Effector memory CD4-positive, alpha-beta T cell (primary cell): ENCODE measurements at places on chromosomes 7 and 10.

DNA sequence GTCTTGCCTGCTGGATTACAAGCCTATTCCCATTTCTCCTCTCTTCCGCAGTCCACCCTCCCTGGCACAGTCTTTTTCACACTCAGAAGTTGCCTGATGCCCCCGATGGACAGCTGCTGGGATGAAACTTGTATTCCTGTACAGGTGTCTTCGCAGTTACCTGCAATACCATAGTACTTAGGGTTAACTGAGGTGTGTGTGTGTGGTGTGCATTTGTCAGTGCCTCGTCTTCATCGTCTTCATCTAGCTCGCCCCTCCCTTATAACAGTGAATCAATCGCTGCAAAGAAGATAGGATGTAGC is 11.0 kb downstream of the NXPH1 start:
- no peaks in the 10 kb centered on the region for H3K4me1 ChIP-seq
- H3K27ac ChIP-seq = no peak overlapping the region
- DNase-seq = no peak
- no peaks in the 10 kb centered on the region for H3K36me3 ChIP-seq

DNA sequence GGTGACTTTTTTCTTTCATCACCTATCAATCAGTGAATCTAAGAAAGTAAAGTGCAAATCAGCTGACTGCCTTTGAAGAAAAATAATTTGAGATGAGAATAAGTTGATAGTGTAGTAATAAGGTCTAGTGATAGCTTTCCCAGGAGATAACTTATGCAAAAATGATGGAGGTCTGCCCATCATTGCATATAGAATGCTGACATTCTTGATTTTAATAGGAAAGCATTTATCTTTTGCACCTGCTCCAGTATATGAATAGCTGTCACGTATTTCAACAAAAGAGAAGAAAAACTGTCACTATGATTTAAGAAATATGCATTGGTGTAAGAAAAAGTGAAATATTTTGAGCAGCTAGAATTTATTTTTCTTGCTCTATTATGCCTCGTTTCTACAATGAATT is 46.8 kb downstream of the PTTG1IP2 start:
- H3K4me3 ChIP-seq = no peak overlapping the region
- H3K27me3 ChIP-seq = no peaks in the 10 kb centered on the region
- H3K27ac ChIP-seq = no peak overlapping the region
- no peak for DNase-seq
- H3K4me1 ChIP-seq = no peaks in the 10 kb centered on the region

DNA sequence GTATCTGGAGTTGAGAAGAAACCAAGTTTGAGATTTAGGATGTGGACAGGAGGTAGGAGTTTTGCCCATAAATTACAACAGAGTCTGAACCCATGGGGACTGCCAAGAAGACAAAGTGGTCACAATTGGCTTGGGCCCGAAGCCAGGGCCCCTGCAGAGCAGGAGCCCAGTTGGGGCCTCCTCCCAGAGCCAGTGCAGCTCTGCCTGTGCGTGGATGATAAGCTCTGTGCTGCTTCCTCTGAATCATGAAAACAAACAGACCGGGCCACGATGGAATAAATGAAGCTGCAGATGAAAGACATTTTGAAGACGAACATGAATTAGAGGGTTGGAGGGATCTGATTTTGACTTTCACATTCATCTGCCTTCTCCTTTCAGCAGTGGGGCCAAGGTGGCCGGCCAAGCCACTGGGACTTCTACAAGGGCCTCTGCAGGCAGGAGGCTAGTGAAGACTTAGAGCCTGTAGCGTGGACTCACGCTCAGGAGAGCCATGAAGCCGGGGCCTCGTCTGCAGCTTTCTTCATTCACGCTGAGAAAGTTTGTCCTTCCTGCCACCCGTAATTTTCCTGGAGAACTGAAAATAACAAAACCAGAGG is 156.8 kb upstream of the LYZL1 start:
- no peak for DNase-seq
- no peaks in the 10 kb centered on the region for H3K36me3 ChIP-seq
- no peaks in the 10 kb centered on the region for H3K4me1 ChIP-seq

DNA sequence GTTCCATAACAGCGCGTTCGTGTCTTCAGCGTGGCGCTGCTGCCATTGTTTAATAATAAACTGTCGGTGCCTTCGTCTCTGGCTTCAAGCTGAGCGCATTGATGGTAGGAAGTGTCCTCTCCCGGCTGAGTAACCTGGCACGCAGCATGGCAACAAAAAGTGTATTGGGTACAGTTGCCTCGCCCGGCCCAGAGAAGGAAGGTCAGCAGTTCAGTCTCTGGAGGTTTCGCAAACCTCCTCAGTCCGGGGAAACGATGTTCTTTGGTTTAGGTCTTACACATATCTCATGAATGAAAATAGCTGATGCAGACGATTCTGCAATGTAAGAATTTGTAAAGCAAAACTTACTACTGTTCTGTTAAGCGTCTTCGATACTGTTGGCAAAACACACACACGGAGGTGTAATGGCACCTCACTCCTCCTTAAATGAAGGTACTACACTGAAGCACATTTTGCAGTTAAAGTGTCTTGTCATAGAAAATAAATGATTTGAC is 739 bp upstream of the CCDC186 start:
- peak overlapping the region; percentile 89 for H3K4me3 ChIP-seq
- H3K27ac ChIP-seq = peak overlapping the region; percentile 81
- H3K36me3 ChIP-seq = no peaks in the 10 kb centered on the region
- DNase-seq = no peak
- peaks cover 7% of the 10 kb centered on the region for H3K4me1 ChIP-seq
- H3K27me3 ChIP-seq = no peaks in the 10 kb centered on the region

DNA sequence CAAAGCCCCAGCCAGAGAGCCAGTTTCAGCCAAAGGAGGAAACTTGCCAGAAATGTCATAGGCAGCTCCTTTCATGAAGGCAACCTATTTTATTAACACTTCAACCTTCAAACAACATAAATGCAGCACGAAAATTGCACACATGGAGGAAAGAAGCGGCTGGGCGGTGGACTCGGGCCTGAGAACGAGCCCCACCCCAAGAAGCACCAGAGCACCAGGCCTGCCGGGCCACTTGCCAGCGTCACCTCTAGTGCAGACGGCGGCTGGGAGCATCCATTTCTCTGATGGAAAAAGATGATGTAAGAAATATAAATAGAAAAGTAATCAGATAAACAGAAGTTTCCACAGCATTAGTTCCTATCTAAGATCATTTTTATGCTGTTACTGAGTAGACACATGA is 100.0 kb downstream of the TCERG1L start:
- no peak for DNase-seq
- no peaks in the 10 kb centered on the region for H3K27me3 ChIP-seq
- no peak overlapping the region for H3K27ac ChIP-seq
- H3K4me1 ChIP-seq = no peaks in the 10 kb centered on the region

DNA sequence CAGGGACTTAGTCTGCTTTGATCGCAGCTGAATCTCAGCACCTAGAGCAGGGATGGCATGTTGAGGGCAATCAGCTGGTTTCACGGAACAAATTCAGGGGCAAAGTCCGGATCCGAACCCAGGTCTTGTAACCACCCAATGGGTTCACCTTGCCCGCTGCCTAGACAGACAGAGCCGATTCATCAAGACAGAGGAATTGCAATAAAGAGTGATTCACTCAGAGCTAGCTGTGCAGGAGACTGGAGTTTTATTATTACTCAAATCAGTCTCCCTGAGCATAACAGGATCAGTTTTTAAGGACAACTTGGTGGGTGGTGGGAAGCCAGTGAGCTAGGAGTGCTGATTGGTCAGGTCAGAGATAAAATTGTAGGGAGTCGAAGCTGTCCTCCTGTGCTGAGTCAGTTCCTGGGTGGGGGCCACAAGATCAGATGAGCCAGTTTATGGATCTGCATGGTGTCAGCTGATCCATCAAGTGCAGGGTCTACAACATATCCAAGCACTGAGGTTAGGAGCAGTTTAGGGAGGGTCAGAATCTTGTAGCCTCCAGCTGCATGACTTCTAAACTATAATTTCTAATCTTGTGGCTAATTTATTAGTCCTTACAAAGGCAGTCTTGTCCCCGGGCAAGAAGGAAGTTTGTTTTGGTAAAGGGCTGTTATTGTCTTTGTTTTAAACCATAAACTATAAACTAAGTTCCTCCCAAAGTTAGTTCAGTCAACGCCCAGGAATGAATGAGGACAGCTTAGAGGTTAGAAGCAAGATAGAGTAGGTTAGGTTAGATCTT is 43.5 kb upstream of the CHST3 start:
- no peak overlapping the region for H3K27ac ChIP-seq
- no peaks in the 10 kb centered on the region for H3K4me1 ChIP-seq
- no peaks in the 10 kb centered on the region for H3K36me3 ChIP-seq
- H3K4me3 ChIP-seq = no peak overlapping the region
- no peak for DNase-seq

- DNase-seq = no peak
- peaks cover under 1% of the 10 kb centered on the region for H3K4me1 ChIP-seq
- no peaks in the 10 kb centered on the region for H3K36me3 ChIP-seq
- no peak overlapping the region for H3K27ac ChIP-seq
- H3K4me3 ChIP-seq = no peak overlapping the region
Measured at GRCh38 chr7:44196450-44196872, 4.3 kb upstream of the YKT6 start.

DNA sequence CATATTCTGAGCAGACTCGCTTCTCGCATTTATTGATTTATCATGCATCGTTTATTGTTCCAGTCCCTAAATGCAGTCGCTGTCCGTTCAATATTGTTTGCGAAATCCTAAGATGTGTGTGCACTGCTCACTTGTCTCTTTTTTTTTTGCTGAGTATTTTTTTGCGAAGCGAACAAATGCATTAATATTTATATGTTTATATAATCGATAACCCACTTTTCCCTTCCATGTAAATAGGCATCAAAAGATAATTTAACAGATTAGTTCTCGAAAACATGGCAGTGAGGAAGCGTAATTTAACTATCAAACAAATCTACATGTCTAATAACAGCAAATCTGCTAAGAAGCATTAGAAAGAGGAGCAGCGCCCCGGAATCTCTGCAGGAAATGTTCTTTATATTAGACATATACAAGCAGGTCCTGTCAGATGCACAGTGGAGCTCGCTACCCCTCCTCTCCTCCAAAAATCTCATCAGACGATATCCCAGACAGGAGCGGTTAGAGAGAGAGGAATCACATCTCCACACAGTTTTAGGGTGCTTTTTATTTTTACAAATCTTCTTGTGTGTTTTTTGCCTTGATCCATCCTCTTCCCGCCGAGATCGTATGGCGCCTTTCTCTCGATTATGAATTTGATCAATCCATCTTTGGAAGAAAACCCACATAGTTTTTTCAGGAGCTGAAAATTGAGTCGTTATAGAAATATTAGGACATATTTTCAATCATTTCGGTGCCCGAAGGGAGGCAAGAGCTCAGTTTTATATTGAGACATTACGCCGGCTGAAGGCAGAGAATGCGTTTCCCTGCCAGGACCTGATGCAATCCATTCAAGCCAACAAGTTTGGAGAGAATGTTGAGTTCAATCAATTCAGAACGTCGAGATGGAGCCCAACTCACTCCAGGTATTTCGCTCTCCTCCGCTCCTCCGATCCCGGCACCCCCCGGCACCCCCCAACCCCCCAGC is at the start of gene ARID5B:
TSS of gene ARID5B (plus strand) at position 871 of the 964 bp plus-strand sequence. CDS start at position 882, 11 bp downstream.
- no peaks in the 10 kb centered on the region for H3K27me3 ChIP-seq
- peaks cover 25% of the 10 kb centered on the region for H3K4me1 ChIP-seq
- peak within 1 kb of the TSS; percentile 88 for H3K27ac ChIP-seq
- peak within 1 kb of the TSS; percentile 75 for H3K4me3 ChIP-seq
- H3K36me3 ChIP-seq = no peaks in the 10 kb centered on the region

- no peak for DNase-seq
- H3K36me3 ChIP-seq = no peaks in the 10 kb centered on the region
- H3K4me3 ChIP-seq = no peak overlapping the region
Measured at GRCh38 chr7:8232999-8233847, 28.7 kb downstream of the ICA1 start.

- no peak overlapping the region for H3K27ac ChIP-seq
- no peaks in the 10 kb centered on the region for H3K4me1 ChIP-seq
- H3K4me3 ChIP-seq = no peak overlapping the region
- H3K27me3 ChIP-seq = no peaks in the 10 kb centered on the region
Measured at GRCh38 chr7:129556607-129557133, 54.3 kb downstream of the SMKR1 start.
